ENCODE measurements at places on chromosomes 12 and 14. TPM values are rescaled to one million over a fixed set of nuclear protein-coding genes. Genes with fewer than 3 reads are reported as not detected.

Gene HCAR3
- 0.30 TPM for total RNA-seq

Gene MAP1LC3B2
- total RNA-seq = 3.1 TPM

Gene VRTN
- total RNA-seq = not detected

DNA sequence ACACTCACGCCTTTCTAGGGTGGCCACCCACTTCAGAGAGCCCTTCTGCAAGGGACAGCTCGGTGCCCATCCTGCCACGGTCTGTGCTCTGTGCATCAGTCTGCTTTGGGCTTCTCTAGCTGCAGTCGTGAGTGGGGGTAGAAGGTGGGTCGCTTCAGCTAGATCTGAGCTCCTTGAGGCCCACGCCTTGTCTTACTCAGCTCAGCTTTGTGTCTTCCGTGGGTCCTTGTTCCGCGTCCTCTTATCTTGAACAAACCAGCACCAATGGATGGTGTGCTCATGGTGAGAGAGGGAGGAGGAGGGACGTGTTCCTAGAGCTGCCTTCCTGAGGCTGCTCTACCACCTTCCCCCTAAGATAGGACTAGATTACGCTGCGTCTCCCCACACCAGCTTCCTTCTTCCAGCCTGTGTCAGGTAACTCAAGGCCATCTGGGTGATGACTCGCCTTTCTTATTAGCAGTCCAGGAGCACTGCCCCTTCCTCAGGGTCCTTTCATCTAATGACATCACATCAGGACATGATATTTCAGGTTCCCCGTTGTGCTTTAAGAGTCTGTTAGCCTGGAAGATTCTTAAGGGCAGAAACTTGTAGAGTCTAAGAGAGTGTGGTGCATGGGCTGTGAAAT lies 118.8 kb downstream of the TSPAN9 start:
- H3K36me3 ChIP-seq = no peaks in the 10 kb centered on the region
- no peak overlapping the region for H3K4me3 ChIP-seq
